ENCODE measurements at places on chromosomes 5 and 9. TPM values are rescaled to one million over a fixed set of nuclear protein-coding genes. Genes with fewer than 3 reads are reported as not detected.

The CDKN2A gene
- total RNA-seq = 0.57 TPM

The ECPAS gene
- total RNA-seq = 97.5 TPM

The GPR151 gene
- total RNA-seq = not detected

The DELE1 gene
- total RNA-seq = 79.3 TPM

The C9orf43 gene
- total RNA-seq = 0.28 TPM

Data from WTC11 (cell line).